ENCODE measurements at places on chromosomes 16 and 17. TPM values are rescaled to one million over a fixed set of nuclear protein-coding genes. Genes with fewer than 3 reads are reported as not detected.

Gene ZNF23
- 16.4 TPM for total RNA-seq

Gene NPTX1
- 0.27 TPM for total RNA-seq

GRCh38 chr17:45335721-45336120 lies 18.9 kb upstream of the MAP3K14 start:
- DNase-seq = peak; percentile 9
- no peaks in the 10 kb centered on the region for H3K4me1 ChIP-seq
- peaks cover 9% of the 10 kb centered on the region for H3K27me3 ChIP-seq
- H3K27ac ChIP-seq = no peak overlapping the region
- no peak overlapping the region for H3K4me3 ChIP-seq

DNA sequence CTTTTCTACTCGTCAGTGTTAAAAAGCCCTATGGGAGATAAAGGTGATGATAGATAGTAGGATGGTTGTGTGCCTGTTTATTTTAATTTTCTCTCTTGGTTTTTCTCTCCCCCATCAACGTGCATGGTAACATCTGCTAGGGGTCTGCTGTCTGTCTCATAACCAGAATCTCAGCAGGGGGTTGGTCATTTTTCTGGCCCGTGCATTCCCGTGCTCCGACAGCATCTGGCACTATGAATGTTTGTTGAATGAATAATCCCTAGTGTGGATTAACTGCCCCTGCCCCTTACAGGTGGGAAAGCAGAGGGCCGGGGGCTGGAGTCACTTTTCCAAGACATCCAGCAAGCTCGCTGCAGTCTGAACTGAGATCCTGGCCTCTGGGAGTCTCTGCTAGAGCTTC lies 6.3 kb downstream of the CA5A start:
- H3K36me3 ChIP-seq = no peaks in the 10 kb centered on the region
- no peak overlapping the region for H3K4me3 ChIP-seq
- peaks cover 3% of the 10 kb centered on the region for H3K27me3 ChIP-seq
- peaks cover 9% of the 10 kb centered on the region for H3K4me1 ChIP-seq
- no peak for DNase-seq

DNA sequence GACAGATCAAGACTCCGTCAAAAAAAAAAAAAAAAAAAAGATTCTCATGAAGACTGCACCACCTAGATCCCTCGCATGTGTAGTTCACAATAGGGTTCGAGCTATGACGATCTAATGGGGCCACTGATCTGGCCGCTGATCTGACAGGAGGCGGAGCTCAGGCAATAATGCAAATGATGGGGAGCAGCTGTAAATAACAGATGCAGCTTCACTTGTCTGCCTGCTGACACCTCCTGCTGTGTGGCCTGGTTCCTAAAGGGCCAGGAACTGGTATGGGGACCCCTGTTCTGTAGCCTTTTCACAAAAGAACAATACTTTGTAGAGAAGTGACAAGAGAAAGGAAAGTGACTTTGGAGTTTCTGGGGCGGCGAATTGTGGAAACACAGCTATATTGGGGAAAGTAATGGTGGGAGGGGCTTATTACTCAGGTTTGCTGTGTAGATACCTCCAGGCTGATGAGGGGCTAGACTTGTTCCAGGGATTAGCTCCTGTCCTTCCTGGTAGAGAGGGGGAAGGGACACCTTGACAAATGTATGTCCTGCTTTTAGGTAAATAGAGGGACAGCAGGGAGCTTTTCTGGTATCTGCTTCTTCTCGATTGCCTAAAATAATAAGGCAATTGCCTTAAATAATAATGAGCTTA lies 57.1 kb downstream of the HAPSTR1 start:
- no peak overlapping the region for H3K4me3 ChIP-seq
- no peak for DNase-seq
- H3K36me3 ChIP-seq = peaks cover 1% of the 10 kb centered on the region
- peaks cover 3% of the 10 kb centered on the region for H3K27me3 ChIP-seq
- no peak overlapping the region for H3K27ac ChIP-seq
- H3K4me1 ChIP-seq = no peaks in the 10 kb centered on the region

- H3K4me1 ChIP-seq = peaks cover 16% of the 10 kb centered on the region
- H3K27me3 ChIP-seq = peaks cover 14% of the 10 kb centered on the region
- H3K4me3 ChIP-seq = peak overlapping the region; percentile 83
- no peaks in the 10 kb centered on the region for H3K36me3 ChIP-seq
- no peak for DNase-seq
These were observed 452 bp downstream of the SLC25A10 start for GRCh38 chr17:81712468-81713003.

GRCh38 chr17:28364665-28365363 lies at the start of gene SEBOX:
SEBOX (minus strand) TSS chr17:28365199; CDS start chr17:28365151, 48 bp downstream.
- DNase-seq = no peak
- H3K27me3 ChIP-seq = no peaks in the 10 kb centered on the region
- H3K27ac ChIP-seq = no peak within 1 kb of the TSS
- no peak within 1 kb of the TSS for H3K4me3 ChIP-seq
- H3K4me1 ChIP-seq = no peaks in the 10 kb centered on the region

- no peak for DNase-seq
- no peaks in the 10 kb centered on the region for H3K36me3 ChIP-seq
- H3K4me3 ChIP-seq = no peak overlapping the region
- peaks cover 31% of the 10 kb centered on the region for H3K4me1 ChIP-seq
These were observed 14.2 kb downstream of the ANKFY1 start for GRCh38 chr17:4249452-4250029.

DNA sequence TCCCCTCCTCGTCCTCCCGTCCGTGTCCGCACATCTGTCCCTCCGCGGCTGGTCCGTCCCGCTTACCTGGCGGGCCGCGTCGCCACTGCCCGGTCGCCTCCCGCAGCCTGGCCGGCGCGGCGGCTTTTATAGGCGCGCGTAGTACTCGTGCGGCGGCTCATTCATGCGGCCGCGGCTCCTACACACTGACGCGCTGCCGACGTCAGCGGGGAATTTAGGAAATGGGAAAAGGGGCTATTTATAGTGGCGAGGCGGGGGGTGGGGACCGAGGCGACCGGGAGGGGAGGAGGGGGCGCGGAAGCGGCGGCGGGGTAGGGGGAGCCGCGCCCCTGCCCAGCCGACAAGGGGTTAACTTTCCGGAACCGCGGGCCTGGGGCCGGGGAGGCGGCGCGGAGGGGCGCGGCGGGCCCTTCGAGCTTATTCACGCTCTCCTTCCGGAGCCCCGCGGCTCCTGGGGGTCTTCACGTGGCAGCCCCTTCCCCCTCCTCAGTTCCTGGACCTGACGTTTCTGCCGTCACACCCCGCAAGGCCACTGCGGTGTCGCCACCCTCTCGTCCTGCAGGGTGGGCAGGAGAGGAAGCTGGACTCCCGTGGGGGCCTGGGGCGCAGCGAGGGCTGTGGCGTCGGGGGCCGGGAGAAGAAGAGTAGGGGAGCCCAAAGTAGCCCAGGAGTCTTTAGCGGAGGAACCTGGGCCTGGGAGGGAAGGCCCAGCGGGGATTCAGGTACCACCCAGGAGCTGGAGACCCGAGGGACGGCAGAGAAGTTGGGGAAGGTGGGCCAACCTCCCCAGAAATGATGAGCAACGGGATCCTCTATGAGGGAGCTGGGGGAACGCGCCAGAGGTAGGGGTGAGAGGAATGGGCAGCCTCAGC lies 3.6 kb upstream of the HIC1 start:
- H3K4me3 ChIP-seq = peak overlapping the region; percentile 51
- H3K27me3 ChIP-seq = peaks cover 35% of the 10 kb centered on the region
- DNase-seq = no peak
- peak overlapping the region; percentile 16 for H3K27ac ChIP-seq

- DNase-seq = no peak
- H3K4me1 ChIP-seq = no peaks in the 10 kb centered on the region
- H3K36me3 ChIP-seq = no peaks in the 10 kb centered on the region
- no peak overlapping the region for H3K4me3 ChIP-seq
These were observed 345.7 kb downstream of the HAPSTR1 start for GRCh38 chr16:9437115-9437514.

GRCh38 chr17:2453325-2453724 lies 52.5 kb upstream of the MNT start:
- peak overlapping the region; percentile 18 for H3K27ac ChIP-seq
- H3K27me3 ChIP-seq = no peaks in the 10 kb centered on the region
- DNase-seq = no peak
- peaks cover 17% of the 10 kb centered on the region for H3K36me3 ChIP-seq

DNA sequence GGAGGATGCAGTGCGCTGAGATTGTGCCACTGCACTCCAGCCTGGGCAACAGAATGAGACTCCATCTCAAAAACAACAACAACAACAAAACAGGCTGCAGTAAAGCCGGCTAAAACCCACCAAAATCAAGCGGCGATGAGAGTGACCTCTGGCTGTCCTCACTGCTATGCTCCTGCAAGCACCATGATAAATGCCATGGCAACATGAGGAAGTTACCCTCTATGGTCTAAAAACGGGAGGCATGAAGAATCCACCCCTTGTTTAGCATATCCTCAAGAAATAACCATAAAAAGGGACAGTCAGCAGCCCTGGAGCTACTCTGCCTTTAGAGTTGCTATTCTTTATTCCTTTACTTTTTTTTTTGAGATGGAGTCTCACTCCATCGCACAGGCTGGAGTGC lies 8.4 kb upstream of the LGALS3BP start:
- H3K4me3 ChIP-seq = no peak overlapping the region
- no peak for DNase-seq
- no peaks in the 10 kb centered on the region for H3K27me3 ChIP-seq

DNA sequence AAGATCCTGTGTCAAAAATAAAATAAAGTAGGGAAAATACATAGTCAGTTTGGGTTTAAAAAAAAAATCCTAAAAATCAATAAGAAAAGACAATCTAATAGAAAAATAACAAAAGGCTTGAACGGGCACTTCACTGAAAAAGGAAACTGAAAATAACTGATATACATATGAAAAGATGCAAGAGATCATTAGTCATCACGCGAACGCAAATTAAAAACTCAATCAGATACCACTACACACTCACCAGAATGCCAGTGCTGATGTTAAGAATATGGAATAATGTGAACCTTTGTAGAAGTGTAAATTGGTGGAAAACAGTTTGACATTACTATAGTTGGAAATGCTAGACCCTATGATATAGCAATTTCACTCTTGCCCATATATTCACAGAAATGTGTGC lies 14.6 kb downstream of the GNGT2 start:
- no peak overlapping the region for H3K4me3 ChIP-seq
- H3K27ac ChIP-seq = no peak overlapping the region
- DNase-seq = no peak
- H3K36me3 ChIP-seq = no peaks in the 10 kb centered on the region

GRCh38 chr16:65521633-65522328 lies 399.9 kb upstream of the CDH11 start:
- peaks cover under 1% of the 10 kb centered on the region for H3K36me3 ChIP-seq
- peaks cover 30% of the 10 kb centered on the region for H3K4me1 ChIP-seq
- H3K4me3 ChIP-seq = no peak overlapping the region
- peaks cover 3% of the 10 kb centered on the region for H3K27me3 ChIP-seq
- H3K27ac ChIP-seq = peak overlapping the region; percentile 58
- no peak for DNase-seq

DNA sequence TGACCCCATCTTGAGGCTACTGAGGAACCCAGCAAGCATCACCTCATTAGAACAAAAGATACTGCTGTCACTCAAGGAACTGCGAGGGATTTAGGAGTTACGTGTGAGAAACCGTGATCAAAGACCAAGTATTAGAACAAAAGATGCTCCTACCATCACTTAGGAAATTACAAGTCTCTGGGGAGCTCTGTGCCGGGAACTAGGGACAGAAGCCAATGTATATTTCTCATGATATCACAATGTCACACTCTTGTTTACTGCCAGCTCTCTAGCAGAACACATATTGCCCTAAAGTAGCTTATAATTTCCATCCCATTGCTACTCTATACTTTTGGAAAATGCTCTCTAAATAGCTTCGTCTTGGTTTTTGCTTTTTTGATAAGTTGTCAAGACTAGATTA lies 214.5 kb downstream of the HS3ST3A1 start:
- no peak overlapping the region for H3K4me3 ChIP-seq
- H3K36me3 ChIP-seq = no peaks in the 10 kb centered on the region
- H3K4me1 ChIP-seq = peaks cover 33% of the 10 kb centered on the region
- DNase-seq = no peak
- H3K27me3 ChIP-seq = no peaks in the 10 kb centered on the region
- no peak overlapping the region for H3K27ac ChIP-seq

DNA sequence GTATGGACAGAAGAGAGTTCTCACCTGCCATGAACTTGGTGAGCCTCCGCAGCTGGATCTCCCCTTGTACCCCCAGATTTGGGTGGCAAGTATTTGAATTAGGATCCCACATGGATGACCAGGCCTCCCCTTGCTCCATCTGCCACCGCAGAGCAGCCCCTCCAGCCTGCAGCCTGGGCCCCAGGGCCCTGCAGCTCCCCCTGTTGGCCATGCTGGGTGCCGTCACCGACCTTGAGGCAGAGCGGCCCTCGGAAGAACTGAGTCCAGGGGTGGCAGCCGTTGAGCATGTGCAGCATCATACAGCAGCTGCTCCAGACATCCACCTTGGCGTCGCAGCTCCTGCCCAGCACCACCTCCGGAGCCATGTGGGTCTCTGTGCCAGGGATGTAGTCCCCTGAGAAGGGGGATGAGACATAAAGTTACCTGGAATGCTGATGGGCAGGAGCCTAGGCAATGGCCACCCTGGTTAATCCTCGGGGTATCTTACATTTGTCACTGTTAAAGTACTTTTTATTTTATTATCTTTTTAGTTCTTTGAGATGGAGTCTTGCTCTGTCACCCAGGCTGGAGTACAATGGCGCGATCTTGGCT lies 9.0 kb upstream of the SPATA32 start:
- peaks cover 25% of the 10 kb centered on the region for H3K36me3 ChIP-seq
- DNase-seq = no peak

- DNase-seq = no peak
- H3K27me3 ChIP-seq = no peaks in the 10 kb centered on the region
- H3K4me1 ChIP-seq = peaks cover 2% of the 10 kb centered on the region
- peaks cover 2% of the 10 kb centered on the region for H3K36me3 ChIP-seq
These were observed 8.8 kb downstream of the CDK5R1 start for GRCh38 chr17:32495359-32496231.

GRCh38 chr17:68389041-68389440 lies 68.3 kb downstream of the WIPI1 start:
- no peaks in the 10 kb centered on the region for H3K36me3 ChIP-seq
- no peak for DNase-seq
- no peak overlapping the region for H3K4me3 ChIP-seq
- no peak overlapping the region for H3K27ac ChIP-seq
- no peaks in the 10 kb centered on the region for H3K27me3 ChIP-seq

DNA sequence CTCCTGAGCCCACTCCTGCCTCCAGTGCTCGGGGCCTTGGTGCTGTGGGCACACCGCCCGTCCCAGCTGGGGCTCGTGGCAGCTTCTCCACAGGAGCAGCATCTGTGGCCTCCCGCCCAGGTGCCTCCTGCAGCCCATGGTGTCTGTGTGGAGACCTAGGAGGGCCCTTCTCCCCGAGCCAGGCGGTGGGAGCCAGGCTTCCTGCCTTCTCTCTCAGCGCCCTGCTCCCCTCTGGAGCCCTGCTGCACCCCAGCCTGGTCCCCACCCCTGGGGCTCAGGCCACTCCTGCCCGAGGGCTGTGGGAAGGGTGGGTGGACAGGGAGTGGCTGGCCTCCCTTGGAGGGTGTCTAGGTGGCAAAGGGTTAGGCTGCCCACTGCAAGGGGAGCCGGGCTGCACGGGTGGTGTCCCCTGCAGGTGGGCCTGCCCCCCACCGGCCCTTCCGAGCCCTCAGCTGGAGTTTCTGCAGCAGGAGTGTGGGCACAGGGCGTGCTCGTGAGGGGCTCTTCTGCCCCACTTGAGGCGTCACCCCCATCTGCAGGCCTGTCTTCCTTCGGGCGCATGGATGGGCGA lies 11.0 kb downstream of the CENPX start:
- H3K27me3 ChIP-seq = no peaks in the 10 kb centered on the region
- no peak overlapping the region for H3K27ac ChIP-seq
- peaks cover 4% of the 10 kb centered on the region for H3K4me1 ChIP-seq
- no peak for DNase-seq
